T-cell (primary cell): ENCODE measurements at places on chromosomes 3 and 15. TPM values are rescaled to one million over a fixed set of nuclear protein-coding genes. Genes with fewer than 3 reads are reported as not detected.

Gene OSTN
- not detected for total RNA-seq

Gene CCR9
- total RNA-seq: 4.2 TPM

Gene ABI3BP
- total RNA-seq: not detected

Gene LIPH
- not detected for total RNA-seq

Gene SLCO2A1
- 0.39 TPM for total RNA-seq

Gene HMG20A
- total RNA-seq: 42.0 TPM

Gene OIP5
- total RNA-seq: 0.82 TPM
